ENCODE measurements at places on chromosomes 3 and 15.

DNA sequence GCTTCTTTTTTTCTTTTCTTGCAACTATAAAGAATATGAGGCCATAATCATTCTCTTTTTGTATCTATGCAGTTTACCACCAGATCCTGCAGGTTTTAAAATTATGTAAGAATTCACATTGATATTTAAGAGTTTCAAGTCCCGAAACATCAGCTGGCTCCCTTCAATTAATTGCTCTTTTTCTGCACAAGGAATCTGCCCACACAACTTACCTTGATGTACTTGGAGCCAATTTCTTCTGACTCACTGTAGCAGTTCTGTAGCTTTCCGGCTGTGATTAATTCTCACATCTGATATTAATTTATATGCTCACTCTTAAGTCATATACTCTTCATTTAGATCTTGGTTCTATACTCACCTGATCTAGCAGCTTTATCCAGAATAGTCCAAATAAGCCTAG is 781.8 kb downstream of the CADM2 start:
- no peak for DNase-seq

- no peak for DNase-seq
Observed at GRCh38 chr3:9902372-9903237, at the start of gene IL17RE. Gene IL17RE, plus strand, starts transcription at chr3:9902848. Its CDS starts 85 bp downstream, at chr3:9902933.

DNA sequence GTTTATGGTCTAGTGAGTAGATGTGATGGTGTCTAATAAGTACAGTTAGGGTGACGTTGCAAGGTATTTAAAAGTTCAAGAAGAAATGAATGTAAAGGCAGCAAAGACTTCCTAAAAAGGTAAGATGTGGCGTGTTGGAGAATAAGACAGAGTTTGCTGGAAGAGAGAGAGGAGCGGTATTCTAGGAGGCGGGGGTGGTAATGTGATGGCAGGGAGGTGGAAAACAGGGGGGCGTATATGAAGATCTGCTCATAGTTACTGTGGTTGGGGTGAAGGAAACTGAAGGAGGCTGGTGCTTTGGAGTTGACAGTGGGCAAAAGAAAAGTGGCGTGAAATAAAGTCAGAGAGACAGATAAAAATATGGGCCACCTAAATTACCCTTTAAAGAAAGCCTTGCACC is 164.9 kb upstream of the LRRN1 start:
- DNase-seq = no peak

GRCh38 chr3:24981924-24982323 is 446.1 kb upstream of the RARB start:
- DNase-seq = no peak

GRCh38 chr15:39741258-39741657 is 41.4 kb downstream of the FSIP1 start:
- DNase-seq = no peak

- DNase-seq = no peak
Observed at GRCh38 chr3:100796556-100796955, 87.3 kb downstream of the TFG start.

DNA sequence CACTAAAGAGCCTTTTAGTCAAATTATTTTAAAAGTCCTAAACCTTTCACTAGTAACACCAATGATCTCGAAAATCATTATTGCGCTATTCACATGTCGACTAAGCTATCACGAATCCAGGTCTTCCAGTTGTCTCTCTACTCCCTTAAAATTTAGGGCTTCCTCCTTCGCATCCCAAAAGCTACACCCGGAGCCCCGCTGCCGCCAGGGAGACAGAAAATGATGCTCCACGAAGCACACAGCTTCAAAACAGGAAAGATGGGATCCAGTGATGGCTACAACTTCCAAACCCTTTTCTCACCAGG is 253 bp downstream of the IFT80 start:
- no peak for DNase-seq

- DNase-seq = no peak
Observed at GRCh38 chr3:66889750-66890494, 108.2 kb upstream of the KBTBD8 start.

- DNase-seq = no peak
Observed at GRCh38 chr15:71883447-71883846, 73.1 kb downstream of the NR2E3 start.

DNA sequence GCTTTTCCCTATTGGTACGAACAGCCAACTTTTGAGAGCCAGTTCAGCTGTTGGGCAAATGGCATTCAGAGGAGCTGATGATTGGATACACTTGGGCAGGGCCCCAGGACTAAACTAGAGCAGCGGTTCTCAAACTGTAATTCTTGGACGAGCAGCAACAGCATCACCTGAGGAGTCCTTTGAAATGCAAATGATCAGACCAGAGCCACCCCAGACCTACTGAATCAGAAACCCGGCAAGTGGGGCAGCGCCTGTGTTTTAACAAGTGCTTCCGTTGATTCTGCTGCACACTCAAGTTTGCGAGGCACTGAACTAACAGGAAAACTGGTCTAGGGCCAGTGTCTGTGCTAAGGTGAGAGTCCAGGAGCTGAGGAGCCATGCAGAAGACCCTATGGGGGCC is 239.7 kb downstream of the UACA start:
- no peak for DNase-seq

GRCh38 chr3:184683900-184684560 is 27.8 kb downstream of the MAGEF1 start:
- no peak for DNase-seq

DNA sequence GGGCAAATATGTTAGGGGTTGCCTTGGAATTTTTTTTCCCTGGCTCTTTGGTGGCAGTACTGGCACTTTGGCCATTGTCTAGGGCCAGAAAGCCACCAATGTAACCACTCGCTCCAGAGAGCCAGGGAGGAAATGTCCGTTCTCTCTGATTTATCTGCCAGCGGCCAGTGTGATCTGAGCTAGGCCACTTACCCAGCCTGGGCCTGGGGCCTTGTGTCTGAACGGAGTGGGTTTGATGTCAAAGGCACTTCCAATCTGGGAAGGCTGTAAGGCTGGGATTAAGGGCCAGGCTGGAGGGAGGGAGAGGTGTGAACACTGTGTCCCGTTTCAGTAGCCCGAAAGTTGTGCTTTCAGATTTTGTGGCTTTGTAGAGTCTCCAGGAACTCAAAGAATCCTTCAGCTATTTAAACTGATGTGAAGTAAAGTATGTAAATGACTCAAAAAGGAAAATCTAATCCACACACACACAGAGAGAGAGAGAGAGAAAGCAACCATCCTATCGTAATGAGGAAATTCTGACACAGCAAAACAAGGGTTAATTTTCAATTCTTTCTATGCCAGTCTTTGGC is 271.0 kb downstream of the PDZRN3 start:
- no peak for DNase-seq

DNA sequence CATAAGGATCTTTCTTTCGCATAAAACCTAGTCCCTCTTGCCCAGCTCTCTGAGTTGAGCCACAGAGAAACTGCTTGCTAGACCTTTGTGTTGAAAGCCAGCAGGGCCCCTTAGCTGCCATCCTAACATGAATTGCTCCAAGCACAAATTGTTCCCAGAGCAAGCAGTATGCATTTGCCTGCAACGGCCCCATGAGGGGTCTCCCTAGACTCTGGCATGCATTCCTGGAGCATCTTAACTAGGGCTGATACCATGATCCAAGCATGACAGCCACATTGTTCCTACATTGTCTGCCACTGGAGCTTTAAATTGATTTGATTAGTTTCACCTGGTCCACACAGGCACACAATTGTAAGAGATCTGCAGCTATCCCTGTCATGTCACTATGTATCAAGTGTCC is 428.1 kb downstream of the TAFA4 start:
- no peak for DNase-seq

GRCh38 chr3:192575879-192576506 is 151.3 kb downstream of the FGF12 start:
- no peak for DNase-seq

DNA sequence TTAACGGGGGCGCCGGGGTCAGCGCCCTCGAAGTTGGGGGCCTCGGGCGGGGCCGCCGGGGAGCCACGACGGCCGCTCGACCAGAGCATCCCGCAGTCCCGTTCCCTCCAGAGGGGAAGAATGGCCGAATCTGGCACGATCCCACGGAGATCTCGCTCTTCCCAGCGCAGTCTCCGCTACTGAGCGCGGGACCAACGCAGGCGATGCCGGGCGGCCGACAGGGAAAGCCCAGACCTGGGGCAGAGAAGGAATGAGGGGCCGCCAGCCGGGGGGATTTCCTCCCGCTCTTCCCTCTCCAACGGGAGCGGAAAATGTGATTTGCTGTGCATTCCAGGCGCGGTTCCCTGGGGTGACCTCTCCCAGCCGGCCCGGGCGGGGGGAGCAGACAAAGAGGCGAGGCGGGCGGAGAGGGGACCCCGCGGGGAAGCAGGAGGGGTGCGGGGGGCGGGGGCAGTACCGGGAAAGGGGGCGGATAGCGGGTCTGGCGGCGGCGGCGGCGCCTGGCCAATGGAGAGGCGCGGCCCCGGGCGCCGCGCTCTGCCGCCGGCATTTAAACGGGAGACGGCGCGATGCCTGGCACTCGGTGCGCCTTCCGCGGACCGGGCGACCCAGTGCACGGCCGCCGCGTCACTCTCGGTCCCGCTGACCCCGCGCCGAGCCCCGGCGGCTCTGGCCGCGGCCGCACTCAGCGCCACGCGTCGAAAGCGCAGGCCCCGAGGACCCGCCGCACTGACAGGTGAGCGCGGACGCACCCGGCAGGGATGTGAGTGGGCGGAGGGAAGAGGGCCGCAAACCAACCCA is at the start of gene GREM1:
Gene GREM1, plus strand, starts transcription at position 579 of the 801 bp plus-strand sequence. CDS start 12,687 bp downstream, outside the sequence.
- no peak for DNase-seq

DNA sequence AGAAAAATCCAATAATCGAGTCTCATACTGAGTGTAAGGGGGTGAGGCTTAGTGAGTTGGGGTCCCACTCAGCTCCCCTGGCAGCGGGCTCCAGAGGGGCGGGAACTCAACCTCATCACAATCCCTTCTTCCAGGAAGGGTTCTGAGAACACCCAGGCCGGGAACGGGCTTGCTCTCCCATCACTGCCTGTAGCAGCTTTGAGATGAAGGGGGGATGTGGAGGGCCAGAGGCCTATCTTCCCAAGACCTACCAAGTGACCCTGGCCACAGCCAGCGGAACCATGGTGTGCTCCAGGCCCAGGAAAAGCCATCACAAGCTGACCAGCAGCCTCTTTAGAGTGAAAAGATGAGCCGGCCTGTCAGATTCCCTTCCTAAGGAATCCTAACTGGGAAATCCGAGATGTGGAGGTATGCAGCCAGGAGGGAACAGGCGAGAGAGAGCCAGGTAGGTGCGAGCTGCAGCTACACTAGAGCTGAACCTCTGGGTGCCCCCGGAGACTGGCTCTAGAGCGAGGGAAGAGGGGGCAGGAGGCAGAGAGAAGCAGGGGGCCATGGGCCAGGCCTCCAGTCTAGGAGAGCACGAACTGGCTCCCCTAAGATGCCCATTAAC is 18.5 kb downstream of the GRAMD2A start:
- no peak for DNase-seq

DNA sequence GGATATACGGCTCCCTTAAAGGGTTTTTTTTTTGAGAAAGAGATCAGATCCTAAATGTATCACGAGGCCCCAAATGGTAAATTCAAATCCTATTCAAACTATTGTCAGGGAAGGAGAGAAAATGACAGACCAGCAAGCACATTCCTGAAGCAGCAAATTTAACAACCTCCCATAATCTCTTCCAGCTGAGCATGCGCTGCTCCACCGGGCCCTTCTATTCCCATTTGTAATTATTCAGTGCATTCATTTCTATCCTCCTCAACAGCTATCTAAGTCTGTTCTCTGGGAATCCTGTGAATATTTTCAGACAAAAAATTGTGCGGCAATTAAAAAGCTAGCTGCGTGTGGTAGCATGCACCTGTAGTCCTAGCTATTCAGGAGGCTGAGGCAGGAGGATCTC is 43.2 kb downstream of the MAGI1 start:
- no peak for DNase-seq

DNA sequence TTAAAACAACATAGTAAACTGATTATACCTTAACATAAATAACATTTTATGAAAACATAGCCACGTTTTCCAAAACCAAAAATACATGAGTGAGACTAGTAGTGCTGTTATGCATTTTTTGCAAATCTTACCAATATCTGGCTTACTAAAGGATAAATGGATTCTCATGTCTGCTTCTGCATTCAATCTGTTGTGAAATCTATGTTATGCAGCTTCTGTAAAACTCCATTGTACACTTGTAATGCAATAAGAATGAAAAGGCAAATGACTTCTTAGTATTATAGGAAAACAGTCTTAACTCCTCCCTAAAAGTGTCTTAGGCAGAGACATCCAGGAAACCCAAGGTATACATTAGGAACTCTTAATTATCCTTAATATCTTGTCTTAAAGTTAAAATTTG is 330.9 kb upstream of the THBS1 start:
- DNase-seq = no peak

DNA sequence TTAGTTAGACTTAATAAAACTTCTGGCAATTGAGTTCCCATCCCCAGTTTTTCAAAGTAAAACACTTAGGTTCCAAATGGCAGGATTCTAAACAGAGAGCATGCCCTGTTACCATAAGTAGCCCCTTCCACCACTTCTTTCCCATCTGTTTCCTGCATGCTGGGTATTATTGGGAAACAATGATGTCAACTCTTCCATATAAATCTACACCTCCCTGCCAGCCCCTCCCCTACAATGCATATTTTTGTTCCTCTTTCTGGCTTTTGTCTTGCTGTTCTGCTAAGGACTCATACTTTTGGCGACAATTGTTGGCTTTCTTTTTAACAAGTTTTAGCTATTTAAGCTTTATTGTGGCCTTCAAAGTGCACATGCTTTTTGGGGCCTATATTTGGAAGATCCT is 11.1 kb downstream of the ARHGAP31 start:
- no peak for DNase-seq

GRCh38 chr3:59608356-59608755 is 558.5 kb upstream of the CFAP20DC start:
- no peak for DNase-seq

- no peak for DNase-seq
Observed at GRCh38 chr15:68583321-68583720, 4.5 kb downstream of the CORO2B start.

DNA sequence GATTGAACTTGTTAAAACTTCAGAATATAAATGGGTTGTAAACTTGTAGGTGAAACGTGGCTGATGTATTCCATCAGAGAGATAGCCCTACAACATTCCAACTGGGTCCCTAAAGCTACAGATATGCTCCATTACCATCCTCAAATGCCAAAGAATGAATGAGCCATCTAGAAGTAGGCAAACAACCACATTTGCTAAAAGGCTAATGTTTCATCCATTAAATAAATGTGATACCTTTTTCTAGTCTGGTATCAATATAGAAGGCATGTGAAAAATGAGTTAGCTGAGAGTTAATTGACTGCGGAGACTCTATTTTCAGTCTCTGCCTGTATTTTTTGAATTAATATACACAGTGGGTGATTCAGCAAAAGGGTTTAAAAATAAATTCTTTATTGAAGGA is 203.8 kb downstream of the RBMS3 start:
- DNase-seq = no peak

GRCh38 chr3:138747225-138747624 is 87.5 kb downstream of the PIK3CB start:
- DNase-seq = no peak

- no peak for DNase-seq
Observed at GRCh38 chr3:78751266-78751665, 1016.5 kb downstream of the ROBO1 start.

GRCh38 chr3:194977356-194977755 is 291.7 kb downstream of the FAM43A start:
- DNase-seq = no peak

All from stimulated activated CD4-positive, alpha-beta T cell treated with anti-CD3 and anti-CD28 coated beads, Interleukin-12 subunit alpha, Interleukin-12 subunit beta, amount 100 ng/mL, for 24 hours (primary cell).